Placental epithelial cell (primary cell): ENCODE measurements at places on chromosomes 7 and 10. TPM values are rescaled to one million over a fixed set of nuclear protein-coding genes. Genes with fewer than 3 reads are reported as not detected.

The ITPRID1 gene
- total RNA-seq: under 0.01 TPM in 1 of 2 replicates, not detected in the other

The PALS2 gene
- total RNA-seq: 31.4 and 40.8 TPM in 2 replicates

The NEBL gene
- total RNA-seq: 30.2 and 47.7 TPM in 2 replicates

The HOXA2 gene
- 0.65 and 4.7 TPM in 2 replicates for total RNA-seq

The OR9A2 gene
- total RNA-seq: 1.2 TPM in 1 of 2 replicates, not detected in the other

The CCL24 gene
- not detected in 2 replicates for total RNA-seq

The ZNF277 gene
- total RNA-seq: 38.1 and 67.1 TPM in 2 replicates

The ZP3 gene
- 0.98 and 4.7 TPM in 2 replicates for total RNA-seq

The CCL26 gene
- total RNA-seq: not detected in 2 replicates

The C10orf105 gene
- total RNA-seq: not detected in 2 replicates

The AOAH gene
- 0.22 and 0.79 TPM in 2 replicates for total RNA-seq

The GNAT3 gene
- total RNA-seq: 0.22 TPM in 1 of 2 replicates, not detected in the other

The RAMP3 gene
- 3.5 TPM in 1 of 2 replicates, not detected in the other for total RNA-seq

The C10orf53 gene
- not detected in 2 replicates for total RNA-seq

The PNLIPRP3 gene
- not detected in 2 replicates for total RNA-seq

The LDB3 gene
- 0.11 and 2.0 TPM in 2 replicates for total RNA-seq

The EPO gene
- 0.22 and 0.39 TPM in 2 replicates for total RNA-seq

The CPXM2 gene
- 3.3 and 12.2 TPM in 2 replicates for total RNA-seq

The PALD1 gene
- total RNA-seq: not detected in 2 replicates

The TET1 gene
- total RNA-seq: 1.3 and 3.9 TPM in 2 replicates

The PBLD gene
- total RNA-seq: 8.9 and 11.4 TPM in 2 replicates

The NKX1-2 gene
- total RNA-seq: not detected in 2 replicates

The TMEM236 gene
- 0.39 and 0.43 TPM in 2 replicates for total RNA-seq

The CDHR3 gene
- total RNA-seq: 0.22 and 0.39 TPM in 2 replicates

The HOGA1 gene
- 0.98 and 1.2 TPM in 2 replicates for total RNA-seq

The ZC3HAV1L gene
- total RNA-seq: 50.3 and 55.2 TPM in 2 replicates

The SOSTDC1 gene
- total RNA-seq: not detected in 2 replicates

The LBX1 gene
- not detected in 2 replicates for total RNA-seq

The IGFBP3 gene
- 1,166 and 1,564 TPM in 2 replicates for total RNA-seq

The LEP gene
- total RNA-seq: under 0.01 TPM in 2 replicates

The ATXN7L1 gene
- 4.2 and 9.4 TPM in 2 replicates for total RNA-seq
